ENCODE measurements at places on chromosomes 4 and X.
A peak's percentile ranks its signal among the peaks of the same experiment; 100 is the strongest.

DNA sequence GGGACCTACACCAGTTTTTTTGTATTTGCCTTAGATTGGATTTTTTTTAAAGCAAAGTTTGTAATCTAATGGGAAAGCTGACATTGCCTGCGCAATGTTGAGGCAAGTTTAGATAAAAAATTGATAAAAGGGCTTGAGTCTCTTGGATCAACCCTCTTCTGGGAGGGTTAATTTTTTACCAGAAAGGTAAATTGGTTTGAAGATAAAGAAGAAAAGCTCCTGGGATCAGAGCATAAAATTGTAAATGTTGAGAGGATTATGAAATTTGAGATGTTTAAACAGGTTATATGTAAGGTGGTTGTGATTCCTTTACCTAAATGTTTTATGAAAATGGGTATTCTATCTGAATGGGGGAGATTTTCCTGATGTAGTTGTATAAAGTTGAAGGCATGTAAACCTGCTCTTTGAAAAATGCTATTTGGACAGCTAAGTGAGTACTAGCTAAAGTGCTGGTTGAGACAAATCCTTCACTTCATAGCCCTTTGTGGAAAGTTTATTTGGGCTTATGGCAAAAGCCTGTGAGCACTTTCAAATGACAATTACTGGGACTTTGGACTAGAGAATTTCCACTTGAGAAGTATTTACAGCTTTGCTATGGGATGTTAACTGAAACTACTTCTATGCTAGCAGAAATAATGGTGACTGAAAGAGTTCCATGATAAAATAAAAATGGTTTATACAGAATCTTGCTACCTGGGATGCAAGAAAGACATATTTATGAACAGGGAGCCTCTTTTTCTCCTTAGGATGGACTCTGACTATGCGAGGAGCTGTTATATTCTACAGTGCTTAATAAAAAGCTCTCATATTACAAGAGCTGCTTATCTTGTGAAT is 56.2 kb downstream of the UGT2B10 start:
- no peak for DNase-seq

- peak; percentile 27 for DNase-seq
Observed at GRCh38 chr4:95167805-95168204, 381.0 kb downstream of the UNC5C start.

DNA sequence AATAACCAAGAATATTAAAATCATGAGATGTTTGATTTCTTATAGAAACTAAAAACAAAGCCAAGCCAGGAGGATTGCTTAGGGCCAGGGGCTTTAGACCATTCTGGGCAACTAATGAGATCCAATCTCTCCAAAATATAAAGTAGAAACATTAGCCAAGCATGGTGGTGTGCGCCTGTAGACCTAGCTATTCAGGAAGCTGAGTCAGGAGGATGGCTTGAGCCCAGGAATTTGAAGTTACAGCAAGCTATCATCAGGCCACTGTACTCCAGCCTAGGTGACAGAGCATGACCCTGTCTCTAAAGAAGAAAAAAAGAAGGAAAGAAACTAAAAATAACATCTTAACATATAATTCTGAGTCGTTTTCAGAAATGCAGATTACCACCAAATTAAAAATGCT is 96.7 kb downstream of the NAF1 start:
- no peak for DNase-seq

GRCh38 chrX:117919755-117920154 is 196.9 kb downstream of the KLHL13 start:
- no peak for DNase-seq

DNA sequence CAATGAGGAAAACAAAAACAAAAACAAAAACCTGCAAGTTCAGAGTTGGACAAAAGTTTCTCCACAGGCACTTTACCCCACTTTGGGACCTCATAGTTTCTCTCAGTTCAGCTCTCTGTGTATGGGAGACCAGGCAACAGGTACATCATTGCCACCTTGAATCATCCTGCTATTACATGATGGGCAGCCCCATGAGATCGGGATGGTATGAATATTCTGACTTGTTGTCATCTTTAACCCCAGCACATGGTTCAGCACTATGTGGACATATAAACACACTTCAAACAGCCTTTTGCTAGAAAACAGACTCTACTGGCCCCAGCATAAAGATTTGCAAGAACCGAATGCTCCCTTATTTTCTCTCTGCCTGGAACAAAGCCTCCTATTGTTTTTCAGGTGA is 176.9 kb upstream of the SCML1 start:
- DNase-seq = no peak

GRCh38 chr4:10283761-10284160 is 167.2 kb upstream of the WDR1 start:
- no peak for DNase-seq

DNA sequence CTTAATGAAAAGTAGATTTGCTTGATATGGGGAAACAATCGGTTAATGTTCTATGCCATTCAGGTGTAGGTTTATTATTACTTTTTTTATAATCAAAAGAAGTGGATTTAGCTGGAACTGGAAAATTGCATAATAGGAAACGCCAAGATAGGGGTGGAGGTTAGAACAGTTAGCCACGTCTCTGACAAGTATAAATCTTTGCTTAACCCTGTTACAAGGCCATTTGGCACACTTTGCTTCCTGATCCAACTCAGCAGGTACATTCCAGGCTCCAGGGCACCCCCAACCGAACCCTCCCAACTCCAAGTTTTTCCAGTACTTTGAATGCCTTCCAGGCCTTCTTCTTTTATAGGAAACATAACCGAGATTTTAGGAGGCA is 50.6 kb upstream of the ACSL4 start:
- no peak for DNase-seq

DNA sequence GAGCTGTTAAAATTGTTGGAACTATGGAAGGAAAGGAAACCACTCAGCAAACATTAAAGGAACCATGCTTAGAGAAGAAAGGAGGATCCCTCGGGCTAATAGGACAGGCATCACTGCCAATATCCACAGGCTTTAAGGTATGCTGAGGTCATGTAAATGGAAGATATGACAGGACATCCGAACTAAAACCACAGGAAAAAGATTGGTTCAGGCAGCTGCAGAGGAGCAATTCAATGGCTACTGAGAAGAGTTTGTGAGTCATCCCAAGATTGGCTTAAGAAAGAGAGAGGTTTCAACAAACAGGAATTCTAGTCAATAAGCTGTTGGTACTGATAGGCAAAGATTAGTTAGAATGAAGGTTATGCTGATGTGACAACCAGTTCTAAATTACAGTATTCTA is 106.4 kb upstream of the FAM241A start:
- no peak for DNase-seq

All from suppressor macrophage treated with lipopolysaccharide for 1 hour (primary cell).